ENCODE measurements at places on chromosomes 13 and 19.

GRCh38 chr13:33312150-33312860 lies 26.8 kb upstream of the STARD13 start:
- no peak for DNase-seq

- peak; percentile 85 for DNase-seq
These were observed 16.1 kb downstream of the TTYH1 start for GRCh38 chr19:54431255-54431838.

DNA sequence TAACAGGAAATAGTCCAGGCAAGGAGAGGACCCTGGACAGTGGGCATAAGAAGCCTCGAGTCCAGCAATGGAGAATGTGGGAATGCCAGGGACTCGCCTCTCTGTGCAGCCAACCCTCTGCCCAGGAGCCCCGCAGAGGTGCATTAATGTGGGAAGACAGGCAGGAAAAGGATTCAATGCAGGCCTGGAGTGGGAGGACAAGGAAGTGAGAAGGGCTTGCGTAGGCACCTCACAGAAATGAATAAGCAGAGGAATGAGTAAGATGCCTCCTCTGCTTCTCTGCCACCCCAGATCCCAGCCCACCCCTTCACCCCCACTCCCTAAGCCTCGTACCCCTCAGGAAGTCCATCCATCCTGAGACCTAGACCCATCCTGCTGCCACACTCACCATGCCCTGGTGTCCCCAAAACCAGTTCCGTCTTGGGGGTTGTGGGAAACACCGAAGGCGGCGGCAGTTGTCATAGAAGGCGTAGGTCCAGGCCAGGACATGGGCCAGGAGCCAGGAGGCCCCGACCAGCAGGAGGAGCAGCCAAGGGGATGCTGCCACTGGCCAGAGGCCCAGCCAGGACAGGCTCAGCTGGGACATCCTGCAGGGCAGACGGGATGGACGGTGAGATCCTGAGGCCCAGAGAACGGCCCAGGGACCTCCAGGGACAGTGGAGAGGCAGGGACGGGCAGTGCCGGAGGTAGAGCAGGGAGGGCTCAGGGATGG lies 692 bp downstream of the CYP4F2 start:
- DNase-seq = no peak

- peak; percentile 92 for DNase-seq
These were observed 526.1 kb downstream of the KLF12 start for GRCh38 chr13:73608157-73608516.

- no peak for DNase-seq
These were observed 6.6 kb upstream of the DAPK3 start for GRCh38 chr19:3977242-3978143.

DNA sequence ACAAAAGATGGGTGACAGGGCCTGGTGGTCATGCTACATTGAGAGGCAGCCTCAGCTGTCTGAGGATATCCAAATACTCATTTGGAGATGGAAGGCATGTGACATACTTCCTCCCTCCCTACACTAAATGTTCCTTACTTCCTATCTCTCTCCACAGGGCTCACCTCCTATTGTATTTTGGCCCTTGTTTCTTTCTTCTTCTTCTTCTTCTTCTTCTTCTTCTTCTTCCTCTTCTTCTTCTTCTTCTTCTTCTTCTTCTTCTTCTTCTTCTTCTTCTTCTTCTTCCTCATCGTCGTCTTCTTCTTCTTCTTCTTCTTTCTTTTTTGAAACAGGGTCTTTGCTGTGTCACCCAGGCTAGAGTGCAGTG lies 71.8 kb upstream of the POMP start:
- no peak for DNase-seq

- DNase-seq = no peak
These were observed 596.5 kb upstream of the KLF12 start for GRCh38 chr13:74730556-74731331.

- no peak for DNase-seq
These were observed 10.7 kb downstream of the ELF1 start for GRCh38 chr13:41008349-41008980.

- DNase-seq = no peak
These were observed 10.6 kb upstream of the NUP62 start for GRCh38 chr19:49939721-49940481.

DNA sequence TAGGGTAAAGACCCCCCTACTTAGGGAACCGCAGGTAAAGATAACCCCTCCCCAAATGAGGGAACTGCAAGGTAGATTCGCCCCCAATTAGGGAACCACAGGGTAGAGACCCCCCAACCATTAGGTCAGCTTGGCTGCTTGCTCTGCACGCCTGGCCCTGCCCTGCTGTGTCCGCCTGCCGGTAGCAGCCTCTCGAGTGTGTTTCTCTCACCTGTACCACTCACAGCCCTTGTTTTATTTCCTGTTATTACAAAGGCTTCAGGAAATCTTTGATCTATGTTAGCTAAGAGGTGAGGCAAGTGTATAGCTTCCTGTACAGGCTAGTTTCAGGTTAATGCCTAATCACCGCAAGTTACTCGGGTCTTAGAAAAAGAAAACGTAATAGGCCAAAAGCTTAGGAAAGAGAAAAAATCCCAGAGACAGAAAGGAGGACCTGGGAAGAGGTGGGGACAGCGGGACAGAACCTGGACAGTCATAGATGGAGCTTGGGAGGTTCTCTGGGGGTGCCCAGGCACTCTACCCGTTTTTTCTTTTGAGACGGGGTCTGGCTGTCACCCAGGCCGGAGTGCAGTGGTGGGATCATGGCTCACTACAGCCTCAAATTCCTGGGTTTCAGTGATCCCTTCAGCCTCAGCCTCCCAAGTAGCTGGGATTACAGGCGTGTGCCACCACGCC lies 23.1 kb upstream of the EIF3G start:
- no peak for DNase-seq

DNA sequence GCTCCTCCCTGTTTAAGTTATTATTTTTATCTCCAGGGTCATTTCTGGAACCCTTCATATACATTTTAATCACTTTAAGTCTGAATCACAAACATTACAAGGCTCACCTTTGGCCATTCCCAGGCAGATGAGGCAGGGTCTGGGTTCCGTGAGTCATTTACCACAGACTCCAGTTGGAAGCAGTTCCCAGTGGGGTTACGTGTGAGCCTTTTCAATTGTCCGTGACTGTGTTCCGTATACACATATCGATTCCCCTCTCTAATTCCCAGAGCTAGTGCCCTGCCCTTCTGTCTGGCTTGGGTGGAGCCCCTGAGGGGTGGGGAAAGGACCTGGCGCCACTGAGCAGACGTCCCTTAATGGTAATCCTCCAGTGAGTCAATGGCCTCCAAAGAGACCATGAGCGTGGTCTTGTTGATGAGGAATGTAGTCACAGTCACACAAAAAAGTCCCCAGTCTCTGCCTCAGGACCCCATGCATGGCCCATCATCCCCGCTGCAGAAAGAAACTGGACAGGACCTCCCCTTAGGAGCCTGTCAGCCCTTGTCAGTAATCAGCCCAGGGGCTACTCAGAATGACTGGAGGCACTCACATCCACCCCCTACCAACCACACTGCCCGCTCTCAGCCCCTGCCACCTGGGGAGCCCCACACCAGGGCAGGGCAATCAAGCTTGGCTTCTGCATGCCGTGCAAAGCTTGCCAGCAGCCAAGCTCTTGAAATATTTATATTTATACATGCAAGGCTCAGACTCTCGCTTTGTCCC lies 144.4 kb downstream of the ZIC5 start:
- DNase-seq = no peak

DNA sequence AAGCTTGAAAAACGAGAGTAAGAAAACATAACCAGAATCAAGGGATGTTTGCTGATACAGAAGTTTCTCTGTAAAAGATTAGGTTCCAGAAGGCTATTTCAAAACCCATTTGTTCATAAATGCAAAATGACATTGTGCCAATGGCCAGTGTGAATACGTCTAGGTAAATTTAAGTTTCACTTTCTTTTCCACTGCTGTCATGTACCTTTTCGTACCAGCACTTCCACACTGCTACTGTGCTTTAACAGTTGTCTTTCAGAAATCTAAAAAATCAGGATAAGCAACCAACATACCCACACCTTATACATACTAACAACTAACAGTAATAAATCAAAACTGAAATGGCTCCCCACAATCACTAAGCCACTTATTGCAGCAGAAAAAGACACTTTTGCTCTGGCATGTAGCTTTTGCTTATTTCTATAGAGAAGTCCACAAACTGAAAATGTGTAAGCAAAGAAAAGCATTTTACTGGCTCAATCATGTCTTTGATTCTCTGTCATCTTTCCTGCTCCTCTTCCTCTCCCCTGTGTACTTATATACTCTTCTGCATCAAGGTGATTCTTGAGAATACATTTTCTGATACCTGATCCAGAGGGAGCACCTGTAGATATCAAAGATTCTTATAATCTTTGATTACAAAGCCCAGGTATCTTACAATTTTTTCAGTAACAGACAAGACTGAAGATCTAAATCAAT lies 34.3 kb downstream of the ELF1 start:
- no peak for DNase-seq

- peak; percentile 83 for DNase-seq
These were observed 1587.0 kb upstream of the PRR20A start for GRCh38 chr13:55553701-55554100.

DNA sequence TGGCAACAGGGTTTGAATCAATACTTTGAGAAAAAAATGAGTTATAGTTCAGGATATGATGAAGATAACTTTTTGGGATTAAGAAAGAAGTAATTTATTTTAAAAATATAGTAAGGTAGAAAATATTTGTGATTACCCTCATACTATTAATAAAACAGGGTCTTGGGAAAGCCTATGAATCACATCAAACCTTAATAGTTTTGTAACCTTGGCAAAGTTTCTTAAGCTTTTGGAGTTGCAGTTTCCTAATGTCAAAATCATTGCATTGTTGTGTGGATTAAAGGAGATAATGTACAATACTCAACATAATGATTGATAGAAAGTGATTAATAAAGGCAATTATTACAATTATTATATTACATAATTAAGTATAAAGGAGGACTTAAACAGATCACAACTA lies 149.0 kb downstream of the LMO7 start:
- DNase-seq = no peak

DNA sequence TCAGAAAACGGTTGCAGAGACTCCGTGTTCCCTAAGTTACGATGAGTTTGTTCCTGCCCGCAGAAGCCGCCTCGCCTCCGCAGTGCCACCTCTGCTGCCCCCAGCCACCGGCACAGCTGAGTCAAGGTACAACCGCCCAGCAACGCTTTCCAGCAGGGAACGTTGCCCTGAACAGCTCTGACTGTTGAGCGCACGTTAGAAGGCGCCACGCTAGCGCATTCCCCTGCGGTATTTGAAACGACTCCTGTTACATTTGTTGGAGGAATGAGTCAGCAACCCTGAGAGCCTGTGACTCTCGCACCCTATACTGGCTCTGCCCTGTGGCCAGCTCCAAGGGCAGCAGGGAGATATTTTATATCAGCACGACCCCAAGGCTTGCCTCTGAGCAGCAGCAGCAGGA lies 302.8 kb downstream of the TEX29 start:
- DNase-seq = no peak

- no peak for DNase-seq
These were observed 823.1 kb downstream of the DIAPH3 start for GRCh38 chr13:59340581-59340980.

DNA sequence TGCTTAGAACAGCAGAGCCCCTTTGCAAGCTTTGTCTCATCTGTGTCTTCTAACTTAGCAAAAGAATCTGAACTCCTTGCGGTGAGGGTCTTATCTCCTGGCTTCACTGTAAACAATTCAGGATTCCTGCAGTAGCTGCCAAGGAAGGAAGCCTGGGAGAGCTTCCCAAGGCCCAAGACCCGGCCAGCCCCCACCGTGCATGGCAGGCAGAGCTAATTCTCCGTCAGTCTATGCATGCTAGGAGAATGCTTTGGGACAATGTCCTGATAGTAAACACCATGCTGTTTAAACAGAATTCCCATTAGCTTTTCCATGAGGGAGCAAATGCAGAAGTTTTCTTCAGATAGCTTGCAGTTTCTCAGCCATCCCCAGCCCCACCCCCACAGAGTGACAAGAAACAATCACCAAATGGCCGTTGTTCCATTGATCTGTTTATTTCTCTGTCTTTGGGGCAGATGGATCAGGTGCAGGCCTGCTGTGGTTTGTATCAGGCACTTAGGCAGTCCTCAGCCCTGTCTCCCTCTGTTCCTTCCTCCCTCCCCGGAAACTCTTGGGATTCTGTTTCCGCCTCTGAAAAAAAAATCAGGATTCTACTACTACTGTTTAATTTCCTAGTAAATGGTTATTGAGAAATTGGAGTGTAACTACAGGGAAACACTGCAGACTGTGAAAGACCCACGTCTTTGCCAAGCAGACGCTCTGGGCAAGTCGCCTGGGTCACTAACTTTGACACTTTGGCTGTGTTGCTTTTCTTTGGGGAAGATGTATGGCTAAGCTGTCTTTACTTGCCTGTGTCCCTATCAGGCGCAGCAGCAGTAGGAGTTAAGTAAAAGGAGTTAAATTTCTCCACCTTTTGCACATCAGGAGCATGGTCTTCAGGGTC lies 40.7 kb upstream of the SPATA13 start:
- no peak for DNase-seq

DNA sequence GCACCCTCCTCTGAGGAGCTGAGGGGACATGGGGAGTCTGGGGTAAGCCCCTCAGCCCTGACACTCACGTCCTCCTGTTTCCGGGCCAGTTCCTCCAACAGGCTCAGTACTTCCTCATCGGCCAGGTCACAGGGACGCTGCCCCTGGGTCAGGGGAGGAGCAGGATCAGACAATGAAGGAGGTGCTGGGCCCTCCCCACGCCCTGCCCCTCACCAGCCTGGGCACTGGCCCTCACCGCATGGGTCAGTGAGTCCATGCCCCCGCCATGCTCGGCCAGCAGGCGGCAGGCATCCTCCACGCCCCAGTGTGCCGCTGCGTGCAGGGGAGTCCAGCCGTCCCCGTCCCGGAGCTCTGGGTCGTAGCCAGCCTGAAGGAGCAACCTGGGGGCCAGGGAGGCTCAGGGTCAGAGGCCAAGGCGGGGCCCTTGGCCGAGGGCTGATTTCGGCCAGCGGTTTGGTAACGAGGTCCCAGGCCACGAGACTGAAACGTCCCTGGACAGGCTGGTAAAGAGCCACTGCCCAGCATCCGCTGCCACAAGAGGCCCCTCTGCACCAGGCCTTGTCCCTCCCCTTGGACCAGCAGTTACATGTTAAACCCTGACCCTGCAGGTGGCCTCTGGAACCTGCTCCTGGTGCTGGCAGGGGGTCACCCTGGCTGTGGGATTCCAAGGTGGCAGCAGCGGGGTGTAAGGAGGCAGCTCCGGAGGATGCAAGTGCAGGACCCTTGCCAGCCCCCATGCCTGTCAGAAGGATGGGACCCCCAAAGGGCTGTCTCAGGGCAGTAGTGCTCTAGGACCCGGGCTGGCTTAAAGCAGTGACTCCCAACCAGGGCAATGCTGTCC lies 18.5 kb downstream of the PPP1R12C start:
- no peak for DNase-seq

- DNase-seq = no peak
These were observed 20.2 kb upstream of the CEACAM21 start for GRCh38 chr19:41555748-41556147.

DNA sequence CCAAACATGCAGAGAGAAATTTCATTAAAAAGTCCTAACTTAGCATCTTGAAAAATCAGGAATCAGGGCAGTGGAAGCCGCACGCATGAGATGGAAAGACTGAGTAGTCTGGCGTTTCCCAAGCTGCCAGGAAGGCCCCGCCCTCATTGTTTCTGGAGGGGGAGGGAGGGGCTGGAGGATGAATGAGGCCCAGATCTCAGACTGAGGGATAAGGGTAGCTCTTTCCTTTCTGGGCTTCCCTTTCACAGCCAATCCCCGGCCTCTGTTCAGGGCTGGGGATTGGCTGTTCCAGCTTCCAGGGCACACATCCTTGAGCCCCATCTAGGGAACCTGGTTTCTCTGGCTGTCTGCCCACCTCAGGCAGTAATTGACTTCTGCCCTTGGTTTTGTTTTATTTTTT lies 7.3 kb downstream of the C19orf53 start:
- peak; percentile 75 for DNase-seq
